ENCODE measurements at places on chromosomes 7 and 10.
A peak's percentile ranks its signal among the peaks of the same experiment; 100 is the strongest.

GRCh38 chr10:24533981-24534380 is 189.7 kb downstream of the ARHGAP21 start:
- DNase-seq: no peak

DNA sequence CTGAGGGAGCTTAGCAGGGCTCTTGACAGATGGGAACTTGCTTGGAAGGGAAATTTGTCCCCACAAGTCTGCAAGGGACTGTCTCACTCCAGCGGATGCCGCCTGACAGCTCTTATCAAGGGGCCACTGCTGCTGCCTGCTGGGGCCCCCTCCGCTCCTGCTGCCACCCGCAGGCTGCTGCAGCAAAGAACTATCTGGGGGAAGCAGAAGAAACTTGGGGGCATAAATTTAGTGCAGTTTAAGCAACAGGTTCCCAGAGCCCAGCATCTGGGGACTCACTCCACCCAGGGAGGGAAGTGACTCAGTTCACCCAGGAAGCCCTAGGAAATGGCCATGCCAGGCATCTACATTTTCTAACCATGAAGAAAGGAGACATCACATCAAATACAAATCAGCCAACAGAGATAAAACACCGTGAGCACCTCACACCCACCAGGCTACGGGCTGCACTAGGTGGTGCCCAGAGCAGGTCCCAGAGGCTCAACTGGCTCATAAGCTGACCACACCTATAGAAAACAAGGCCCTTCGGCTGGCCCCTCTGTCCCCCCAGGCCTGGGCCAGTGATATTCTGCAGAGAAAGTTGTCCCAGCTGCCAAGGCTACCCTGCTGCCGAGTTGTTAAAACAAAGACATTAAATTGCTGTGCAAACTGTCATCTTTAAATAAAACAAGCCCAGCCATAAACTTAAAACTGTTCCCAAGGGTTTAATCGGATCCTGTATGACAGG is 3.7 kb downstream of the RGS10 start:
- peak; percentile 32 for DNase-seq

DNA sequence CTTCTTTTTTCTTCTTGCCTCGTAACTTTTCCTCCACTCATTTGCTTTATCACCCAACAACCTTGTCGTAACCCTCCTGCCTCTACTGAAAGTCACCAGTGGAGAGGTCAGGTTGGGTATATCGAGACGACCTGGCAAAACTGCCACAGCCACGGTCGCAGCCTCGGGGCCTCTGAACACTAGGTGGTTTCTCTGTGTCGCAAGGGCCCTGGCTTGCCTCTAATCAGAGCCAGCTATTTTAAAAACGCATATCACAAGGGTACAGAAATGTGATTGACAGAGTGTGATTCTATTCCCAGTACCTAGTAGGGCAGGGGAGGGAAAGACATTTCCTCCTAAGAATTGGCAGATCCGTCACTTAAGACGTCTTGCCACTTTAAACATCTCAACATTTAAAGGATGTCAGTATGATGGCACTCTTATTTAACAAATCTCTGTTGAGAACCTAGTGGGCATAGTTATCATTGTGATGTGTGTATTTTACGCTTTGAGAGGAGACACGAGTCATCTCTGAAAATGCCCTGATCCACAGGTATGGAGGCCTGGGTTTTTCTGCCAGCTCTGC is 197.5 kb downstream of the ARHGAP21 start:
- no peak for DNase-seq

- DNase-seq: no peak
Observed at GRCh38 chr10:96665306-96665705, 55.0 kb downstream of the PIK3AP1 start.

DNA sequence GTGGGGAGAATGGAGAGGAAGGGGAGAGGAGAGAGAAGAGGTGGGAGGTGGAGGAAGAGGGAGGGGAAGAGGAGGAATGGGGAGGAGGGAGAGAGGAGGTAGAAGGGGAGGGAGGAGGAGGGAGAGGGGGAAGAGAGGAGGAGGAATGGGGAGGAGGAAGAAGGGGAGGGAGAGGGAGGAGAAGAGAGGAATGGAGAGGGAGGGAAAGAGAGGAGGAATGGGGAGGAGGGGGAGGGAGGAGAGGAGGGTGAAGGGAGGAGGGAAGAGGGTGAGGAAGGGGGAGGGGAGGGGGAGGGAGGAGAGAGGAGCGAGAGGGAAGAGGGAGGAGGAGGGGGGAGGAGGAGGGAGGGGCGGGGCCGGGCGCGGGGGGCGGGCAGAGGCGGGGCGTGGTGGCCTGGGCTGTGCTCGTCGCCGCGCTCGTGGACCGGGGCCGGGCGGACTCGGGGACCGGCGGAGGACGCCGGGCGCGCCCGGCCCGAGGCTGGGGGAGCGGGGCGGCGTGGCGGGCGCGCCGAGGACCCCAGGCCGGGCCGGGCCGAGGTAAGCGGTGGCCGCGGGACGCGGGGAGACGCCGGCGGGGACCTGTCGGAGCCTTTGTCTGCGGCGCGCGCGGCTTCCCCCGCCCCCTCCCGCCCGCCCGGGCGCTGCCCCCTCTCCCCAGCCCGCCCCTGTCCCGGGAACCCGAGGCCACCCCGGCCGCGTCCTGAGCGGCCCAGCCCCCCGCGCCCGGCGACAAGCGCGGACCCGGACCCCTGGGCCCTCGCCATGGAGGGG is at the start of gene SLC29A4:
SLC29A4 (plus strand) TSS at position 401 of the 774 bp plus-strand sequence. CDS start 4,874 bp downstream, outside the sequence.
- peak; percentile 17 for DNase-seq

- DNase-seq: no peak
Observed at GRCh38 chr10:102859911-102860310, 5.9 kb downstream of the BORCS7 start.

DNA sequence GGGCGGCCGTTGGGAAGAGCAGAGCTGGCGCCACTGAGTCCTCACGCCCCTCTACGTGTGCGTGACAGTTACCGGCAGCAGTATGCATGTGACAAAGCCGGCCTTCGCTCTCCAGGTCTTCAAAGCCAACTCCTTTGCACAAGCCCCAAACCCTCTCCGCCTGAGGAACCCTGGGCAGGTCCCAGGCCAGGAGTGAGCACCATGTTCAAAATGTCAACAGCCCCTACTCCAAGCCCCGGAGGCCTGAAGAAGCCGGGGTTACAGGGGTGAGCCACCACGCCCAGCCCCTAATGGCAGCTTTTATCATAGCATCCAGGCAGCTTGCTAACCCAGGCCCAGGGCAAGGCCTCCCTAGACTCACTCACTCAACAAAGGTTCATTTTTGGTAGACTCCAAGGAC is 70.8 kb downstream of the OAT start:
- no peak for DNase-seq

DNA sequence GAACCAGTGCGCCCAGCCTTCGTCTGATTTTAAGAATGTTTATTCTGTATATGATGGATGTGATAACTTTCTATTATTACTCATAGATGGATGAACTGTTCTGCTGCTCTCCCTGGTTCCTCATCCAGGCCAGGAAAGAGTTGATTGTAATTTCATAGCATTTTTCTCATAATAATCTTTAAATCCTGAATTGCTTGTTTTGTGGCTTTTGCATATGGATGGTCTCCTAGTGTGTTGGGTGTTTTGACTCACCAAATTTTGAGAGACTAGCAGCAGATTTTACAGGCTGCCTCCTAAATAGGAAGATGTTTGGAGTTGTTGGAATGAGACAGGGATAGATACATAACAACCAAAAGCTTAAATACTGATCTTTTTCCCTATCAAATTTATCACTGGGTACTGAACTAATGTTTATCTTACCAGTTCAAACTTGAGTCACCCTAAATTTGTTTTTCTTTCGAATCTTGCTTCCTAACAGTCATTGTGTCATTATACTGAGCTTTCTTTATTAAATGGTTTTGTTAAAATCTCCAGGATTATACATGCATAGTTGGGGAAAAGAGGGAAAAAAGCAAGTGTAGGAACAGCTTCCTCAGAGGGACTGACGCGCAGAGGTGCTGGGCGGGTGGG is 106.0 kb upstream of the GATA3 start:
- DNase-seq: no peak

DNA sequence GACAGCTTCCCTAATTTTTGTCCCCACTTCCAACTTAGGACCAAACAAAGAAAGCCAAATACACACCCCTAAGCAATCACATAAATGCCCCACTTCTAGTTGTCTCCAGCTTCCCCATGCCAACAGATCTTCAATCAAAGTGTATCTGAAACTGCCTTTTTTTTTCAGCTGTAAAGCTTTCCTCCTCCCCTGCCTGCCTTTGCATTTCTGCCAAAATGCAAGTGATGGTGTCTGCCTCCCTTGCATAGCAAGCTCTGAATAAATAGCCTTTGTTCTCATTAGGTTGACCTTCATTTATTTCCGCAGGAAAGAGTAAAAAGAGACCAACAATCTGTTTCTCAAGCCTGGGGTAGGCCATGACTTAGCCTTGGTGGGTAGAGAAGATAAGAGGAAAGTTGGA is 459.4 kb downstream of the GPAM start:
- DNase-seq: no peak

DNA sequence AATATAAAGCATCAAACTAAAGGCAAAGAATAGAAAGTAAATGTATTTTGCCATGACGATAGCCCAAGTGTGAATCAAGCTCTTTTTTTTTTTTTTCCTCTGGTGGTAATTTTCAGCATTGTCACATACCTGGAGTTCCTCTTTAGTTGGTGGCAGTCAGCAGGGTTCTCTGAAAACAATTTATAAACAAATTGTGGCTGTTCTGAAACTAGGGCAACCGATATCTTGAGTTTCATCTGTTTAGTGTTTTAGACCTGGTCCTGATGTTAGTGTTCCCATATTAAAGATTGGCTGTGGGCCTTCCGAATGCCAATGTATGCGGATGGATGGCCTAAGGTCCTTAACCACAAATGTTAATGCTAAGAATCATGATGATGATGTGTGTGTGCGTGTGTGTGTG is 713.1 kb downstream of the GATA3 start:
- DNase-seq: no peak

GRCh38 chr7:120716307-120716706 is 141.6 kb downstream of the TSPAN12 start:
- no peak for DNase-seq

DNA sequence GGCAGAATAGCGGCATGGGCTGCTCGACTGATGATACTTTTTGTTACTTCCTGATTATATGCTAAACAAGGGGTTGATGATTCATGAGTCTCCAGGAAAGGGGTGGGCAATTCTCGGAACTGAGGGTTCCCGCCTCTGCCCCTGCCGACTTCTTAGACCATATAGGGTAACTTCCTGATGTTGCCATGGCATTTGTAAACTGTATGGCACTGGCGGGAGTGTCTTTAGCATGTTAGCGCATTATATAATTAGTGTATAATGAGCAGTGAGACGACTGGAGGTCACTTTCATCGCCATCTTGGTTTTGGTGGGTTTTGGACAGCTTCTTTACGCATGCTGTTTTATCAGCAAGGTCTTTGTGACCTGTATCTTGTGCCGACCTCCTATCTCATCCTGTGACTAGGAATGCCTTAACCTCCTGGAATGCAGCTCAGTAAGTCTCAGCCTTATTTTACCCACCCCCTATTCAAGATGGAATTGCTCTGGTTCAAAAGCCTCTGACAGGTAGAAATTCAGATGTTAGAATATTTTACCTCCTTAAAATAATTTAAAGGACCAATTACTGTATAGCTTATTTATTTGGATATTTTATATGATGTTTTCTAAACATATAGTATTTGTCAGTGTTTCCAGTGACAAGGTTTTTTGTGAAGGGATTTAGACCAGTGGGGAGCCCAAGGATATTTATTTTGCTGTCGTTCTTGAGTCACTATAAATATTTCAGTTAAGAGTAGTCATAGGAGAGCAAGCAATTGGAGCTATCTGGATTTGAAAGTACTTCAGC is 90.1 kb upstream of the PIK3CG start:
- peak; percentile 19 for DNase-seq

GRCh38 chr10:98251399-98251798 is 16.6 kb downstream of the LOXL4 start:
- no peak for DNase-seq

- DNase-seq: peak; percentile 40
Observed at GRCh38 chr10:67697724-67698131, 1.7 kb upstream of the CTNNA3 start.

Measured in CD14-positive monocyte (primary cell).